ENCODE measurements at places on chromosomes 1 and 21. TPM values are rescaled to one million over a fixed set of nuclear protein-coding genes. Genes with fewer than 3 reads are reported as not detected.

The KDF1 gene
- total RNA-seq, result not detected

The LIN28A gene
- total RNA-seq, result not detected

The KCNE2 gene
- not detected for total RNA-seq

DNA sequence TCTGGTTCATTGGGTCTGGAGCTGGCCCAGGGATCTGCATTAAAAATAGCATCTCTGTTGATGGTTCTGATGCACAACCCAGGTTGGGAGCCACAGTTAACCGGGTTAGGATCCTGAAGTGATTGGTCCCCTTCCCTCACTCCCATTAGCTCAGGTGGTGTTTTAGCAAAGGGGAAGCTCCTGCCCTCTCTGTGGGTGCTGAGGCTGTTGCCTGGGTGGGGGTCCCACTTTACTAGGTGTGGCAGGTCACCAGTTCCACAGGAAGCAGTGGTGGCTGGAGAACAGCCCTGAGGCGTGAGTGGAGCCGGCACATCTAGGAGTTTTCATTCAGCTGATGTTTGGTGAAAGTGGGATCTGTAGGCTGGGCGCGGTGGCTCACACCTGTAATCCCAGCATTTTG lies 86.5 kb downstream of the MAN1C1 start:
- peak; percentile 3 for DNase-seq

- peak; percentile 91 for DNase-seq
Observed at GRCh38 chr1:31815752-31816500, at the start of gene SPOCD1. Gene SPOCD1 (minus strand): TSS chr1:31816022. CDS start chr1:31815333, 689 bp downstream.

DNA sequence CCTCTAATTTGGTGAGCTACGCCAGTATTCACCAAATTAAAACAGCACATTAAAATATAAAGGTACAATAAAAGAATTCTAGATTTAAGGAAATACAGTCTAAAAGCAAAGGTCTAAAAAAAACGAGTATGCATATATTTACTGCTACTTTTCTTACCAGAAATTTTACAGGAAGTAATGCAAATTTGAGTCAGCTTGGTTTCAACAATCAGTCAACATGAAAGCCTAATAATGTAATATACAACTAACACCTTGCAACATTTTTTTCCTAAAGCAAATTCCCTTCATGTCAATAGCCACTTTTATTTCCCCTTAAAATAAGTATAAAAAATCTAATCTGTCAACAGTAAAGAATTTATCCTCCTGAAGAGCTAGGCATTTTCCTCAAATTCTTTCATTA lies 11.9 kb downstream of the PTP4A2 start:
- no peak for DNase-seq

- no peak for DNase-seq
Observed at GRCh38 chr1:77415579-77415978, 133.8 kb downstream of the AK5 start.

GRCh38 chr21:15455819-15456462 lies 273.8 kb upstream of the USP25 start:
- no peak for DNase-seq

All from activated naive CD4-positive, alpha-beta T cell treated with anti-CD3 and anti-CD28 coated beads, Interleukin-2, amount 50 U/mL, for 72 hours (primary cell).